Activated CD8-positive, alpha-beta memory T cell treated with anti-CD3 and anti-CD28 coated beads for 1 hour (primary cell): ENCODE measurements at places on chromosomes 16 and 17.
A peak's percentile ranks its signal among the peaks of the same experiment; 100 is the strongest.

- DNase-seq = no peak
These were observed 54.4 kb downstream of the PITPNC1 start for GRCh38 chr17:67431249-67432015.

DNA sequence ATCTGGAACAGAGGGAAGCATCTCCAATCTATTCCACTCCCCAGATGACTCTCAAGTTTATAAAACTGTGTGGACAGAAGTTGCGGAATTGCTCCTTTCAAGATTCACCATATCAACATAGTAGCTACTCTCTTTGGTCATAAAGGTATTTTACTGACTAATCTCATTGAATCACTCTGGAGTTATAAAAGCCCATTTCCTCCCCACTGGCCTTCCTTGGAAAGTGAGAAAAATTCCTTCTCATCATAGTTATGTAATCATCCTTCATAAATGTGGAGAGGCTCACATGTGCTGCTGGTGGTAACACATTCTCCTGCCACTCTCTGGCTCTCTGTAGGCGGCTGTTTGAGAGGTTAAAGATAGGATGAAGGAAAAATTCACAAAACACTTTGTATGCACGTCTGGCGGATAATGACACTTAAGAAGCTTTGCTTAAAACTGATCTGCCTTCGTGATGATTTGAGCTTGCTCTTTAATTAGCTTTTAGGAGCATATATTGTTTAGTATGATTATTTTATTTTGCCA lies 1034.0 kb upstream of the EEF2KMT start:
- DNase-seq = no peak

- no peak for DNase-seq
These were observed 23.3 kb upstream of the ANKRD40CL start for GRCh38 chr17:50790618-50791017.

DNA sequence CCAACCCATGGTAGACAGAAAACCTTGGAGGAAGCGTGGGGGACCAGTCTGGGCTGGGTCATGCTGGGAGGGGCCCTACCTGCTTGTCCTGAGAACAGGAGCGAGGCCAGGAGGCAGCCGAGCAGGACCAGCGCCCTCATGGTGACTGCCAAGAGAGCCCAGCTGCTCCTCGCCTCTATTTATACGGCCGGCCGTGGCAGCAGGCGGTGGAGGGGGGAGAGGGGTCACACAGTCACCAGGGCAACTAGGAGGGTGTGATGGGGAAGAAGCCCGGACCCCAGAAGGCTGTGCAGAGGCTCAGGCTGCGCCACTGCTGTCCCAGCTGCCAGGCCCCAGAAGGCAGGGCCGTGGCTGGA lies at the start of gene SRL:
Gene SRL, minus strand, starts transcription at position 153 of the 356 bp plus-strand sequence. Its CDS starts 13 bp downstream, at position 140.
- no peak for DNase-seq

DNA sequence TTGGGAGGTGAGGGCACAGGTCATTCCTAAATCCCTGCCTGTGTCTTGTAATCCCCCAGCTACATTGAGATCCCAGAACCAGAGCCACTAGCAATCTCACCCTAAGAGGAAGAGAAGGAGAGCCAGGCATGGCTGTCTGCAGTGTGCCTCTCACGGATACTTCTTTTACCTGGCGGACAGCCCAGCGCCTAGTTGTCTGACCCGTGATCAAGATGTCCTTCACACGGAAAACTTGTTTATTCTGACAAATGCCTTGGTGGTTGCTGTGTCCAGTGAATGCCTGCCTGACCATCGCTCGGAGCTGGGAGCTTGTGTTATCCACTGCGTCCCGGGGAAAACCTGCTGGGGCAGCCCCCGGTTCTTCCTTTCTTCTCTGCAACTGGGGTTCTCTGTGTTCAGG lies 140.5 kb upstream of the WSCD1 start:
- no peak for DNase-seq

GRCh38 chr16:87421003-87421912 lies 29.1 kb downstream of the MAP1LC3B start:
- DNase-seq = no peak

DNA sequence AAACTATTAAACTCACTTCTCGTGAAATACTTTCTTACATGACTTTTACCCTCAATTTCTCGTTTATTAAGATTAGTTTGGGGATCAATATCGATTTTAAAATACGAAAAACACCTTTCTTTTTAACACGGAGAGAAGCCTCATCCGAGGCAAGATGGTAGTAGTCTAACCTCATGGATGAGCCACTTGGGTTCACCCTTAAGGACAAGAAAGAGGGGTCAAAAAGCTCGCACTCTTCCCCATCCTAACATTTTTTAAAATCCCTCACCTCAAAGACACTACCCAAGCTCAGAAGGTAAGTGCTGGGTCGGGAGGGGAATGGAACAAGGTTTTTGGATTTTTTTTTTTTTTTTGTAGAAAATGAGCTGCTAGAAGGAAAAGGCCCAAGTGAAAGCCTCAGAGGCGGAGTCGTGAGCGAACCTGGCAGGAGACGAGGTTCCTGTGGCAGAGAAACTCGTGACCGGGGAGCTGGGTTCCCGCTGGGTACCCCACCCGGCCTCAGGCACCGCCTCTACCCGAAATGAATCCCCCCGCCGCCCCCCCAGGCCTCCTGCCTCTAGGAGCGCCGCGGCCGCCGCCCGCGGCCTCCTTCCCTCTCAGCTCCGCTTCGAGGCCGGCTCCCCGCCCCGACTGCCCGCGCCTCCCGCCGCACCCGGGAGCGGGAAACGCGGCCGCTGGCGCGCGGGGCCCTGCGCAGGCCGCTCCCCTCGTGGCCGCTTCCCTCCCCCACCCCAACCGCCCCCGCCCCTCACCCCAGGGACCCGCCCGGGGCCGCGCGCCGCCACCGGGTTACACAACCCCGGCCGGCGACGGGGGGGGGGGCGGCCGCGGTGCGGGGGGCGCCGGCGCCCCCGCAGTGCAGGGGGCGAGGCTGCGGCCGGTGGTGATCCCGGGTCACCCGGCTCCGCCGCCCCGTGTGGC lies 1.6 kb downstream of the NUFIP2 start:
- peak; percentile 19 for DNase-seq

- no peak for DNase-seq
These were observed 467.1 kb downstream of the WWOX start for GRCh38 chr16:78566397-78567073.

GRCh38 chr16:19417640-19418039 lies at the start of gene TMC5:
Gene TMC5, plus strand, starts transcription at chr16:19417883. Its CDS starts 22,156 bp downstream, at chr16:19440039.
- DNase-seq = no peak

DNA sequence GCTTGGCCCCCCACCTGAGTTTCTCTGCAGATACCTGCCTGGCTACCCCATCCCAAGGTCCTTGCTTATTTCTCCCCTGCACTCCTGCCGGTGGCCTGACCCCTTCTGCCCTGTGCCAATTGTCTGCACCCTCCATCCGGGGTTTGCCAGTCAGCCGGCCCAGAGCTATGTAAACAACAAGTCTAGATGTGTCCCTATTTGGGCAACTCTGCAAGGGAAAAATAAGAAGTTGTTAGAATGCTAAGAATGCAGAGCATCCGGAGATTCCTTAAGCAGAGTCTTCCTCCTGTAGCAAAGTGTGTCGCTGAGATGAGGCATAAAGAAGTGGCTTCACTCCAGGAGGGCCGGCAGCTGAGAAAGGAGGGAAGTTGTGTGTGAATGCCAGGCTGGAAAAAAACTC lies 46.6 kb downstream of the RGS9 start:
- DNase-seq = no peak

- DNase-seq = no peak
These were observed 386.1 kb downstream of the SEC14L1 start for GRCh38 chr17:77526728-77527350.

GRCh38 chr17:10631048-10631700 lies 25.9 kb downstream of the MYH3 start:
- DNase-seq = no peak

- DNase-seq = no peak
These were observed 490.5 kb upstream of the ERCC4 start for GRCh38 chr16:13429416-13429815.

DNA sequence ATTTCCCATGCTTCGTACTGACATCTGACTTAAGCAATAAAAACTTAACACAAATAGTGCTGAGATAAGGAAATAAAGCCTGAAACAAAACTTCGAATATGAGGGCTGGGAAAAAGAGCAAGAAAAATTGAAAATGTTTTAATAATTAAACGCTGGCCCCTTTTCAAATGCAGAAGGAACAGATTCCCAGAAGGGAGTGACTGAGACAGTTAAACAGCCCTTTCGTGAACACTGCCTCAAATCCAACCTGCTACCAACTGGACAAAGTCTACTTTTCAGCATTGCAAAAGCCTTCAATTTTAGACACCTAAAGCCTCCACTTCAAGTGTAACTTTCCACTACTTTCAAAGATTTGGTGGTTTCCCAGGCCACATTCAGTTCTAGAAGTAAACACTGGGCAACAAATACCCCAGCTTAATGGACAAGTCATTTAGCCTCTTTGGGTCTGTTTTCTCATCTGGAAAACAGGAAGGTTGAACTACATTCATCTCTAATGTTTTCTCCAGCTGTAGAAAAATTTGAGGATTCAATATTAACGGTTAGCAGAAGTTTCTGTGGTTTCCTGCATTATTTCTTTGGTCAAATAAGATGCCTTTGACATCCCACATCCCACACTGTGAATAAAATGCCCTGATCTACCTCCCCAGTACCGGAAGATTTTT lies 11.8 kb downstream of the RFFL start:
- no peak for DNase-seq

- DNase-seq = no peak
These were observed 84.3 kb upstream of the COX10 start for GRCh38 chr17:13984956-13985355.

DNA sequence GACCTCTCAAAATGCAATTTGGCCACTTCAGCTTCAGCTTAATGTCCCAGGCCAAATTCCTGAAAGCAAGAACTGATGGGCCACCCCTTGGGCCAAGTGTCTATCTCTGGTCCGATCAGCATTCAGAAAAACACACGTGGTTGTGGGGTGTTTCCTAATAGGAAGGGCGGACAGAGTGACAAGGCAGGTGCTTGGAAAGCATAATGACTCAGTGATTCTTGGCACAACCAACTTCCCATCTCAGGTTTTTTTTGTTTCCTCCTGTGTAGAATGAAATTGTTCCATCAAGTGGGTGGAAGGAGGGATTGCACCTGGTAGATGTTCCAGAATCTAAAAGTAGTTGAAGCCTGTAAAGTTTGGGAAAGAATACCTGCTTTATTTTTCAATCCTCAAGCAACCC lies 155.6 kb downstream of the HS3ST2 start:
- DNase-seq = no peak

GRCh38 chr17:76966016-76966415 lies 97.8 kb downstream of the MGAT5B start:
- no peak for DNase-seq

GRCh38 chr17:17146786-17147406 lies 59.2 kb downstream of the PLD6 start:
- DNase-seq = no peak

DNA sequence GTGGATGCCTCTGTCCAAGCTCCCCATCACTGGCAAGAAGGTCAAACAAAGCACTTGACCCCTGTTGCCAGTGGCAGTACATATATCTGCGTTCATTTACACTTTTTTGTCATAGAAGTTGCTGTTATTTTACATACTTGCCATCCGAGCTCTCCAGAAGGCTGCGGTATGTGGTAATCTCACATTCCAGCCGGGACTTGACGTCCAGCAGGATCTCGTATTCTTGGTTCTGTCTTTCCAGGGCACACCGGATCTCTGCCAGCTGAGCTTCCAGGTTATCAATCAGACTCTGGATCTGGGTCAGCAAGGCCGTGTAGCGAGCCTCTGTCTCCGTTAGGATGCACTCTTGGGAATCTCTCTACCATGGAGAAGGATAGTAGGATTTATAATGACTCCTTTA lies 6.6 kb downstream of the KRT39 start:
- no peak for DNase-seq

DNA sequence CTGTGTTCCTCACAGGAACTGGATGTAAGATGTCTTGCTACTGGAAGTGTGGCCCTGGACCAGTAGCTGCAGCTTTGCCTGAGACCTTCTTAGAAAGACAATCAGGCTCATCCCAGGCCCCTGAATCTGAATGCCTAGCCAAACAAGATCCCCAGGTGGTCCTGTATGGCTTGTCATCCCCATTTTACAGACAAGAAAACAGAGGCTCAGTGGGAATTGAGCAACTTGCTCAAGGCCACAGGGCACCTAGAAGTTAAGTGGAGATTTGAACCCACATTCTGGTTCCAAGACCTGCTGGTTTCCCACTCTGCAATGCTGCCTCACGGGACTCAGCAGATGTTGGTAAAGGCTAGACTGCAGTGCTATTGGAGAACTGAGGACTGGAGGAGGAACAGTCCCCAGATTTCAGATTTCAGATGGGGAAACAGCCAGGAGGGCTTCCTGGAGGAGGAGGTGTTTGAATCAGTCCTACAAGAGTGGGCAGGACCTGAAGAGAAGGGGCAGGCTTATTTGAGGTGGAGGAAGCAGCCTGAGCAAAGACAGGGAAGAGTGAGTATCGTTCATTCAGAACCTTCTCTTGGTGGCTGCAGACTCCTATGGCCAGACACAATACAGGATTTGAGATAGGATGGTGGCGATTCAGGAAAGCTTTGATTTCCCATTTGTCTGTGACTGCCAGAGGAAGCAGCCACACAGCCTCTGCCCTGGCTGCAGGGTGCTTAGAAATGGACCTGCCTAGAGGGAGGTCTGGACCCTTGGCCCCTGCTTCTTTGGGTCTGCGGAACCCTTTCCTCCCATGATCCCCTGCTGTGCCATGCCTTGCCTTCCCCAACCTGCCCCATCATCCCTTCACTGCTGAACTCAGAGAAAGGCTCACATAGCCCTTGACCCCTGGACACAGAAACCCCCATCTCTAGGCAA lies 233.4 kb upstream of the NLRP1 start:
- DNase-seq = no peak

DNA sequence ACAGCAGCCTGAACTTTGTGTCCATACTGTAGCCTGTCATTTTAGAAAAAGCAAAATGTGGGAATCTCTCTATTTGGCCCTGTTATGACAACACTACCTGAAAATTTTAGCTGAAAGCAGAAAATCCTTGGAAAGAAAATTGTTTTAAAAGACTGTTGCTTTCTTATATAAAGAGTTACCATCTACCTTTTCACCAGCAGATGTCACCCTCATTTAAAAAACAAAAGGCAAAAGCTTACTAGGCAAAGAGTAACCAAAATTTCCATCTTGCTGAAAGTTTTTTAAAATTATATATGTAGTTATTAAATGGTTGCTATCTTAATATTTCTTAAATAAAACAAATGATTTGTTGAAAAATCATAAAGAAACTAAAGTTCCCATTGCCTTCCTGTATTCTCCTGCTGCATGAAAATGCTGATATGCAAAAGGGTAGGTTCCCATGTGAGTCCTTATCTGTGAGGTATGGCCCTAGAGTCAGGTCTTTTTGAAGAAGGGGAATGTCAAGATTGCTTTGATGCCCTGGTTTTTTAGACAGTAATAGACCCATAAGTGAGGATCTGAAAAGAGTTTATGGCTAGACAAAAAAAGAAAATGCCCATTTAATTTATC lies 61.0 kb downstream of the TNRC6C start:
- DNase-seq = no peak
